Activated CD4-positive, alpha-beta T cell treated with anti-CD3 and anti-CD28 coated beads, Interleukin-2, amount 10 ng/mL, durations not matched to agents 7 days and 5 days (primary cell): ENCODE measurements at places on chromosomes 1 and 21.

DNA sequence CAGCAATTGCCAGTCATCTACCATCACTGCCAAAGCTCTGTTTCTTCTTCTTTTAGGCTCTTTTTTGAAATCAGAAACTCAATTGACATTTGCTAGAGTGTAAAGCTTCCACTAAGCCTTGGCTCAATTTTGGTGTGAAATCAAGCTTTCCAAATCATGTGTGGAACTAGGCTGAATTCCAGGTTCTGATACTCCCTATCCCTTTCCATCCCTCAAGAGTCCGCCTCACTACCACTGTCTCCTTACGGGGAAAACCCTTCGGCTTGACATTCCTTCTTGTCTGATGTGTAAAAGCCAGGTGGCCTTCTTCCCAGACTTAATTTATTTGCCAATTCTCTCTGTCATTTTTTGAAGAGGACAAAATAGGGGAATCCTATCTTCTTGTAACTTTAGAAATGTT lies 47.2 kb upstream of the PRMT6 start:
- no peak for DNase-seq

- DNase-seq, result no peak
Measured at GRCh38 chr1:143643148-143643885, 328.5 kb downstream of the FAM72C start.

DNA sequence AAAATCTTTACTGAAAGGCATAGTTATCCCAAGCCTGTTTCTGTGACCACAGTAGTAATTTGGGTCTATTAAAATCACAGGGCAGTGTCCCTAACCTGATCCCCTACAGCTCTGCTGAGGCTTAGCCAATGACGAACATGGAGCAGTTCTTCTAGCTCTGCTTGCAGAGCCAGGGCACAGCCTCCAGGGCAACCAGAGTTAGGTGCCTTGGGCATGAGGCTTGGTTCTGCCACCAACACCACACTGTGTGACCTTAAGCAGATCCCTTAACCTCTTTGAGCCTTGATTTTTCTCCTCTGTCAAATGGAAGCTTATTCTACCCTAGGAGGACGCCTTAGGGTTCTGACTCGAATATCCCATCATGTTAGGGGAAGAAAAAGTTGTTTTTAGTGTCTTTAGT lies 86.7 kb upstream of the TLR5 start:
- DNase-seq, result peak; percentile 14

- DNase-seq, result peak; percentile 65
Measured at GRCh38 chr1:45493116-45493697, 2.2 kb upstream of the TESK2 start.

DNA sequence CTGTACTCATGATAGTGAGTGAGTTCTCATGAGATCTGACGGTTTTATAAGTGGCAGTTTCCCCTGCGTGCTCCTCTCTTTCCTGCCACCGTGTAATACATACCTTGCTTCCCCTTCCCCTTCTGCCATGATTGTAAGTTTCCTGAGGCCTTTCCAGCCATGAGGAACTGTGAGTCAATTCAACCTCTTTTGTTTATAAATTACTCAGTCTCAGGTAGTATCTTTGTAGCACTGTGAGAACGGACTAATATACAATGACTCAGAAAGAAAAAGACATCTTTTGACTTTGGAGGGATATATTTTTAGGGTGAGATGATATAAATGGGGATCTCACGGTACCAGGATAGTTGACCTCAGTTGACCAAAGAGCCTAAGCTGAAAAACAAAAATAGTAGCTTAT lies 74.7 kb upstream of the BACH1 start:
- no peak for DNase-seq

DNA sequence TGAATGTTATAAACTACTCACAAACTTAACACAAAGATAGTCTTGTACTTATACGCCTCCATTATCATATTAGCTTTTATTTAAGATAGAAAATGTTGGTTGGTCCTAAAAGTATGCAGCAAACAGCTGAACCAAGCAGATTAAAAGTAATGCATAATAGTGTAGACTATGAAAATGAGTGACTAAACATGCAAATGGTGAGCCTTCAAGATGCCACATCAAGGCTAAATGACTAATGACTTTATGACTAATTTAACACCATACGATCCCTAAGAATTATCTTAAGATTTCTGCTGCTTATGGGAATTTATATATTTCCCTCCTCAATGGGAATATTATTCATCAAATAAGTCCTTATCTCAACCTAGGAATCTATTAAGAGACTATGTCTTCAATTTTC lies 4.6 kb downstream of the GPATCH2 start:
- no peak for DNase-seq

DNA sequence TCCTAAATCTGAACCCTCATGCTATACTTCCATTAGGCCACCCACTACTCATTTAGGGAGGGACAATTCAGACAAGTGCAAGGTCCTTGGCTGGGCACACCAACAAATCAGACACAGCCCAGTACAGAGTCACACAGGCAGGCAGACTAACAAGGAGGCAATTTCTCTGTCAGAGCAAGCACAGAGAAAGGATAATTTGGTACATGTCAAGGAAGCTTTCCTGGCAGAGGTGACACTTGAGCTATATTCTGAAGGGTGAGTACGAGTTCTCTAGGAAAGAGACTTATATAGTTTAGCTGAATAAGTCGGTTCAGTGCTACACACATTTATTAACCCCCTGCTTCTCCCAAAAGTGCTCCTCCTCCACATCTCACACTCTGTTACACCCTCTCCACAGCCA lies 455.9 kb downstream of the OMA1 start:
- no peak for DNase-seq

DNA sequence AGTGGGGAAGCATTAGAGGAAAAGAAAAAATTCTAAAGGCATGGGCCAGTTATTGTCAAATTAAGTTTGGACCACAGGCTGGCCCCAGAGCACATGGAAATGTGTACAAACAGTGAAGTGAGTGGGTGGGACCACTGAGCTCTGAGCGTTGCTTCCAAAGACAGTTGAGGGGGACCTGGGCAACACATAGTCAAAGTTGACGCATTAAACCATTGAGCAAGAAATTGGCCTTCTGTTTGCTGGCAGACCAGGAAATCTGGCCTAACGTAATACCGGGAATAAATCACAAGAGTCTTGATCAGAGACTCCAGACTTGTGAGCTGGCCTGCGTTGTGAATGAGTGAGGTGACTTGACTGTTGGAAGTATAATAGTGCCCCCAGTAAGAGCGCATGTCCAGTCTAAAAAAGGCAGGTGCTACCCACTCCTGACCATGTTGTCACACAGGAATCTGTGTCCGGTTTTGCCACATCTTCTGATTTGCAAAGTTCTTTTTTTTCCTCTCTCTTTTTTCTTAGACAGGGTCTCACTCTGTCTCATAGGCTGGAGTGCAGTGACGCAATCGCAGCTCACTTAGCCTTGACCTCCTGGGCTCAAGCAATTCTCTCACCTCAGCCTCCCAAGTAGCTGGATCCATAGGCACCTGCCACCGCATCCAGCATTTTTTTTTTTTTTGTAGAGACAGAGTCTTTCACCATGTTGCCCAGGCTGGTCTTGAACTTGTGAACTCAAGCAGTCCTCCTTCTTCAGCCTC lies 10.7 kb downstream of the EPHB2 start:
- DNase-seq, result no peak

GRCh38 chr1:203089651-203090045 lies 3.8 kb upstream of the MYOG start:
- peak; percentile 3 for DNase-seq

DNA sequence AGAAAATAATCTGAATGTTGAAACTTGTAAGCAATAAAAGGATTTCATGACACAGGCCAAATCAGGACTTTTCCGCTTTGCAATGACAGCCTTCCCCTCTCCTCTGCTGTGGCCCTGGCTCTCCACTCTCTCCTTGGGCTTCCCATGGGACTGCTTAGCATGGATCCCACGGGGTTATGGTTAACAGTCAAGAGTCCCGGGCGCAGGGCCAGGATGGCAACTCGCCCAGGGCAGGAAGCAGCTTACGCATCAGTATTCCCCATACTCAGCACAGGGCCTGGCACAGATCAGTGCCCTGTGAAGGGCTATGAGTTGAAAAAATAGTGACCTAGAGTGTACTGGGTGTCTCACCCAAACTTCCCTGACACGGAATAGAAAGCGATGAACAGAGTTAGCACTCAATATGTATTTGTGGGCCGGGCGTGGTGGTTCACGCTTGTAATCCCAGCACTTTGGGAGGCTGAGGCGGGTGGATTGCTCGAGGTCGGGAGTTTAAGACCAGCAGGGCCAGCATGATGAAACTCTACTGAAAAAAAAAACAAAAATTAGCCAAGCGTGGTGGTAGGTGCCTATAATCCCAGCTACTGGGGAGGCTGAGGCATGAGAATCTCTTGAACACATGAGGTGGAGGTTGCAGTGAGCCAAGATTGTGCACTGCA lies 29.1 kb upstream of the GRHL3 start:
- DNase-seq, result no peak

GRCh38 chr1:240352769-240353168 lies 259.2 kb downstream of the GREM2 start:
- DNase-seq, result no peak

DNA sequence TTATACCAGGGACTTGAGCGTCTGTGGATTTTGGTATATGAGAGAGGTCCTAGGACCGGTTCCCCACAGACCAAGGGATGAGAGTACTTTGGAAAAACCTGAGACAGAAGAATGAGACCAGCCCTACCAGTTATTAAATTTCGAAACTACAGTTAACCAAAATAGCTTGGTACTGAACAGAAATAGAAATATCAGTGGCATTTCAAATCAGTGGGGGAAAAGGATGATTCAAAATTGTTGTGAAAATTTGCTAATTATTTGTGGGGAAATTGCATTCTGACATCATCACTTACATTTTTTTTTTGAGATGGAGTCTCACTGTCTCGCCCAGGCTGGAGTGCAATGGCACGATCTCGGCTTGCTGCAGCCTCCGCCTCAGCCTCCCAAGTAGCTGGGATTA lies 8.2 kb downstream of the EXOC8 start:
- no peak for DNase-seq

GRCh38 chr1:76754730-76755129 lies 112.5 kb upstream of the ST6GALNAC5 start:
- no peak for DNase-seq

- DNase-seq, result no peak
Measured at GRCh38 chr1:245580651-245581050, 425.9 kb downstream of the KIF26B start.

- DNase-seq, result no peak
Measured at GRCh38 chr1:232704256-232704655, 74.3 kb upstream of the SIPA1L2 start.

- DNase-seq, result no peak
Measured at GRCh38 chr21:17105932-17106331, 406.9 kb upstream of the CXADR start.

DNA sequence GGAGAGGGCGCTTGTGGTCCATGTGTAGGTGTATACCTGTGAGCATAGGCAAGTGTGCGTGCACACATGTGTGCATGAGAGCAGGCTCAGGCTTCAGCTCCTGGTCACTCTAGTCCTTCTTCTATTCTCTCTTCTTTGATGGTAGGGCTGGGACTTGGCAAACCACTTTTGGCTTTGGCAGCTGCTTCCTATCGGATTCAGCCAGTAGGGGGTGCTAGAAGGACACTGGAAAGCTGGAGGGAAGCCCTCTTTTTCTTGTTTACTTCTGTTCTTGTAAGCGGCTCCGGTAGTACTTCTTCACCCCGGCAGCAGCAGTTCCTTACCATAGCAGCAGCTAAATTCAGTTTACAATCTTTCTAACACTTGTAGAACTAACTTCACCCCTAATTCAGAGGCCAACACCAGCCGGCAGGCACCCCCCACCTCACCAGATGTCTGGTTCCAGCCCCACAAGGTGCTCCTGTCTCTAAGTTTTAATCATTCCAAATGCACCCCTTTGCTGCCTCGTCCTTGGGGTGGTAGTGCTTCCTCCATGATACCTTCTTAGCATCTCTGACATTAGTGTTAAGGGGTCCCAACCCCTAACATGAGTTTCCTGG lies 25.1 kb downstream of the NENF start:
- peak; percentile 79 for DNase-seq

- no peak for DNase-seq
Measured at GRCh38 chr1:183137782-183138181, 48.3 kb upstream of the LAMC2 start.

DNA sequence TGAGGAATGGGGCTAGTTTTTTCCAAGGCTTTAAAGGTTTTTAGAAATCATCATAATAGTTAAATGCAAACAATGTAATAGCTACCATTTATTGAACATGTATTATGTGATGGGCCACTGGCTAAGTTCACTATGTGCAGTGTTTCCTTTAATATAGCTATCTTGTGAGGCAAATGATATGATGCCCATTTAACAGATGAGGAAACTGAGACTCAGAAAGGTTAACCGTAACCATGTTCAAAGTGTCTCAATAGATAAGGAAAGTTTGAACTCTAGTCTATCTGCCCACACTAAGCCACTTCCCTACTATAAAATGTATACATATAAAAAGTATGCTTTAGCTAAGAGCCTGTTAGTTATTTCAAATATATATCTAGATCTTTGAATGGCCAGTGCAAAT lies 64.8 kb downstream of the GNG12 start:
- DNase-seq, result no peak

DNA sequence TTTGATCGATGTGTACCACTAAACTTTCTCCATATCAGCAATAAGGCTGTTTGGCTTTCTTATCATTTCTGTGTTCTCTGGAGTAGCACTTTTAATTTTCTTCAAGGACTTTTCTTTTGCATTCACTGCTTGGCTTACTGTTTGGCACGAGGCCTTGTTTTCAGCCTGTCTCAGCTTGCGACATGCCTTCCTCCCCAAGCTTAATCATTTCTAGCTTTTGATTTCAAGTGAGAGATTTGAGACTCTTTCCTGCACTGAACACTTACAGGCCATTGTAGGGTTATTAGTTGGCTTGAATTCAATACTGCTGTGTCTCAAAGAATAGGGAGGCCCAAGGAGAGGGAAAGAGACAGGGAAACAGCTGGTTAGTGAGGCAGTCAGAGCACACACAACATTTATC lies 120.6 kb upstream of the KCND3 start:
- no peak for DNase-seq
